ENCODE measurements at places on chromosomes 6 and 20.

- DNase-seq = no peak
Measured at GRCh38 chr6:160899671-160900430, 91.7 kb upstream of the MAP3K4 start.

- no peak for DNase-seq
Measured at GRCh38 chr6:113642714-113643406, 214.3 kb upstream of the MARCKS start.

GRCh38 chr6:113104951-113105350 is 752.2 kb upstream of the MARCKS start:
- DNase-seq = no peak

DNA sequence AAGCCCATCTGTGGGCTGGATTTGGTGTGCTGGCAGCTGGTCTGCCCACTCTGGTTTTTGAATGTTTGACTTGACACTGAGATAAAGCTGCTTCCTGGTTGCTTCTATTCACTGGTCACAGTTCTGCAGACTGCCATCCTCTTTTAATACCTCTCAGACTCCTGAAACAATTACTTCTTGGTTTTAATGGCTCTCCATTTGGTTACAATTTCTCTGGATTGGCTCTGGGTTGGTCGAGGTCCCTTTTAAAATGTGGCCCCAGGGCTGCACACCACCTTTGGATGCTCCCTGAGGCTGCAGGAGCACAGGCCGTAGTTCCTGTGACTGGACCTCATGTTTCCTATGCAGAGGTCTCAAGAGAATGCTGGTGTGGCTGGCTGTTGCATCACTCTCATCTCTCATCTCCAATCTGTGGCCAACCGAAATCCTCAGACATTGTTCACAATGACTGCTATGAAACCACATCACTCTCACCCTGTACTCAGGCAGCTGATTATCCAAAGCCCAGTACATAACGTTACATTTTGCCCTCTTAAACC is 98.5 kb downstream of the INSM1 start:
- DNase-seq = no peak

DNA sequence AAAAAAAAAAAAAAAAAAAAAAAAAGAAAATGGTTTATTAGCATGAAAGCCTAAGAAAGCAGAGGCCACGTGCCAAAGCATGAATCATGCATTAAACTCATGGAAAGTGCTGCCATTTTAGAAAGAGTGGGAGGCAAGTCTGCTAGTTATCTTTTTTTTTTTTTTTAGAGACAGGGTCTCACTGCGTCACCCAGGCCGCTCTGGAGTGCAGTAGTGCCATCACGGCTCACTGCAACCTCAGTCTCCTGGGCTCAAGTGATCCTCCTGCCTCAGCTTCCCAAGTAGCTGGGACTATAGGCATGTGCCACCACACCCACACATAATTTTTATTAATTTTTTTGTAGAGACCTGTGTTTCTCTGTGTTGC is 5.2 kb downstream of the VWA7 start:
- no peak for DNase-seq

DNA sequence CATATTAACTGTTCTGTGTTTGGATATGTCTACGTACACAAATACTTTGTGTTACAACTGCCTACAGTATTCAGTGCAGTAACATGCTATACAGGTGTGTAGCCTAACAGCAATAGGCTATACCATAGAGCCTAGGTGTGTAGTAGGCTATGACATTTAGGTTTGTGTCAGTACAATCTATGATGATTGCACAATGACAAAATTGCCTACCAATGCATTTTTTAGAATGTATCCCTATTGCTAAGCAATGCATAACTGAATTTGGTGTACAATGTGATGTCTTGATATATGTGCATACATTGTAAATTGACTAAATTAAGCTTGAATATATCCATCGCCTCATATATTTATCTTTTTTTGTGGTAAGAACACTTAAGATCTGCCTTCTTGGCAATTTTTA is 48.9 kb downstream of the C6orf118 start:
- no peak for DNase-seq

DNA sequence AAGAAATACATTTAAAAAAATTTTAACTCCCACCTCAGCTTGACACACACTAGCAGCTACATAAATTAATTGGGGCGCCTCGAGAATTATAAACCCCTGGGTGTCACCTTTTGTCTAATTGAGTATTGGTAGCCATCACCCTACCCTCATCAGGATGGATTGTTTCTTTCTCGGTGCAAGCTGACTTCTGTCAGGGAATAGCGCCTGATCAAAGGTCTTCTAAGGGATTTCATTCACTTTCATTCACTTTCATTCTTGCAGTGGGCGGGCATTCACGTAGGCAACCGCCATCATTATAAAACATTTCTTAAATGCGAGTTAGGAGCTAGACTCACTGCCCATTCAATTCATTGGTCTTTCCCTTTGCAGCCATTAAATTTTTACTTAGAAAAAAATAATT is 239.2 kb upstream of the SASH1 start:
- no peak for DNase-seq

DNA sequence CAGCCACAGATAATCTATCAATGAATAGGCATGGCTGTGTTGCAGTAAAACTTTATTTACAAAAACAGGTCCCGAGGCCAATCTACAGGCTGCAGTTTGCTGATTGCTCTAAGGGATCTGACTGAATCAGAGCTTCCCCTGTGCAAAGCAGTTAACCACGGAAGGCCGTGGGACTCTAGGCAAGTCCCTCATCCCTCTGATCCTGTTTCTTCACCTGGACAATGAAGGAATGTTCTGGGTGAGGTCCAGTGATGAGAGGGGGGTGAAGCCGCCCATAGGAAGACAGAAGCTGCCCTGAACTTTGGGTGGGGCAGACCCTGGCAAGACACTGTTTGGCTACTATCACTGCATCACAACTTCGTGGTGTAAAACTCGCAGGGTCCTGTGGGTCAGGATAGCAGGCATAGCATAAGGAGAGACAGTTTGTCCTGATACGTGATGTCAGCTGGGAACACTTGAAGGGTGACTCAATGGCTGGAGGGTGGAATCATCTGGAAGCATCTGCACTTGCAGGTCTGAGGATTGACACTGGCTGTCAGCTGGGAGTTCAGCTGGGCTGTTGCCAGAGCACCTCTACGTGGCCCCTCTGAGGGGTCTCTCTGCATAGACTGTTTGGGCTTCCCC is 33.3 kb upstream of the TGM2 start:
- DNase-seq = no peak

DNA sequence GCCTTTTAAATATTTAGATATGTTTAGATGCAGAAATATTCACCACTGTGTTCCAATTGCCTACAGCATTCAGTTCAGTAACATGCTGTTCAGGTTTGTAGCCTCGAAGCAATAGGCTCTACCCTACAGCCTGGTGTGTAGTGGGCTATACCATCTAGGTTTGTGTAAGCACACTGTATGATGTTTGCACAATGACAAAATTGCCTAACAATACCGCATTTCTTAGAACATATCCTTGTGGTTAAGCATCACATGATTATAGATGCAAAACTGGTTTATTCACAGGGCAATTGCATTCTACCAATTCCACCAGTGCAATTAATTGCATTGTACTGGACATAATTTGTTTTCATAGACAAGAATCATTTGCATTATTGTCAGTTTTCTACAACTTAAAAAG is 7.9 kb upstream of the SLC22A16 start:
- no peak for DNase-seq

DNA sequence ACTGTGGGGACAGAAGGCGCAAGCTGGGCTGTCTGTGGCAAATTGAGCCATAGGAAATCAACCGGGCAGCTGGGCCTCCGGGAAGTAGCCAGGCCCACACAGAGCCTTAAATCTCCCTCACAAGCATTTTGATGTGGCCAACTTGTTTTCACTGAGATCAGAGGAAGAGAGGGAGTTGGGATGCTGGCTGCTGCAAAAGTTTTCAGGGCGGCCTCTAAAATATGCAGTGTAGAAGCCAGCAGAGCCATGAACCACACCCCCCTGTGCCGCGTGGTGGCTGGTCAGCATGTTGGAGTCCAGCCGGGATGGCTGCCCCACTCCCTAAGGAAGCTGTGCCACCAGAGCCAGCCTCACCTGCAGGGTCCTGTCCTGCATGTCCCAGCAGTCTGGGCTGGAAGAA is 167.4 kb downstream of the CDC5L start:
- DNase-seq = no peak

DNA sequence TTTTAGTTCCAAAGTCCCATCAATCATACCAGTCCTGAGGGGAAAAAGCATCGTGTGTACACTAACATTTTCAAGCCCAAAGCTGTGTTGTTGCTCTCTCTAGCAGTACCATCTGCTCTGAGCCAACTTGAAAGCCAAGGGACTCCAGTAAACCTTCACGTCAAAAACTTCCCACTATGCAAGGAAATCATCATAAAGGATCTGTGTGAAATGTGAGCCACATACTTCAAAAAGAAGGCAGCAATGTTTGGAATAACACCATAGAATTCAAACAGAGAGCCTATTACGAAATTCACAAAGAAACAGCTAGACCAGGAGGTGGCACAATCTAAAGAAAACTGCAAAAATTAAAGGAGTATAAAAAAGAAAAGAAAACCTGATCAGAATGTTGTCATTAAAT is 399.8 kb upstream of the EPHA7 start:
- peak; percentile 8 for DNase-seq

DNA sequence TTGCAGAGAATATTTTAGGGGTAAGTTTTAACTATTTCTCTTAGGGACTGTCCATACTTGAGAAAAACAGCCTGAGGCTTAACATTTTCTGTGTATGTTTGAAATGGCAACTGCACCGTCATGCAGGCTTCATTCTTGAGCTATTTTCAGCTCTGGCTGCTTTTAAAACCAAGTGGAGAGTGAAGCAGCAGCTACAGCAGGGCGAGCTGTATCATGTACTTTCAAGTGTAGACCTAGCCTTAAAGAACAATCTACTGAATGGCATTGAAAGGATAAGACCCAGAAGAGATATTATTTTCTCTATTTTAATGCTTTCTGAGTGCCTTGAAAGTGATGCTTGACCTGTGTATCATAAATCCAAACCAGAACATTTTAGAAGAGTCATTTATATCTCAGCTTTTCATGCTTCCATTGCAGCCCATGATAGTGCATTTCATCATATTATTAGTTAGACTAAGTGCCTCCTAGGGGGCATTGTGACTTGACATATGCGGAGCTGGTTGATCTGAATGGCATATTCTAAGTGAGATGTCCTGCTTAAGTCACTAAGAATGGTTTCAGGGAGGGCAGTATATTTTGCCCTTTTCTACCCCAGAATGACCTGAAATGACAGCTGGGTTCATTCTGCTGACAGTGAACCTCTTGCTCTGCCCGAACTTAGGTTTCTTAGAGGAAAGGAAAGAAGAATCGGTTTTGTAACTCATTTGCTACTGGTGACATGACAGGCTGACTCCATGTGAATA is 85.3 kb downstream of the NKAIN2 start:
- no peak for DNase-seq

- DNase-seq = no peak
Measured at GRCh38 chr6:170476360-170476759, 76.7 kb downstream of the PSMB1 start.

DNA sequence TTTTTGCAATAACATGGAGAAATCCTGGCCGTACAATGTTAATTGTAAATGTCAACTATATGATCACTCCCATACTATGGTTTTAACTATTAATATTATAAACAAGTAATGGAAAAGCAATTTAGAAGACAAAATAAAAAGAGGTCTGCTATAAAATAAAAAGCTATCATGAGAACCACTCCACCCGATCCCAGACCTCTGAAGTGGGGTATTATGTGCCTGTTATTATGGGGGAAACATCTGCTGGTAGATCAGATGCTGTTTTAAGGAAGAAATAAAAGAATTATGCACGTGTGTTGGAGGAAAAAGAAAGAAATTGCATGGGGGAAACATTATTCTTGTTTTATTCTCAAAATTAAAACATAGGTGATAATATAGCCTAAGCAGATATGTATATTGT is 615.7 kb upstream of the ARID1B start:
- no peak for DNase-seq

Data from NCI-H1694 treated with DMSO at 0.1 percent for 48 hours (cell line).